GM12891 (cell line): ENCODE measurements at places on chromosomes 6 and 20.
A peak's percentile ranks its signal among the peaks of the same experiment; 100 is the strongest.

DNA sequence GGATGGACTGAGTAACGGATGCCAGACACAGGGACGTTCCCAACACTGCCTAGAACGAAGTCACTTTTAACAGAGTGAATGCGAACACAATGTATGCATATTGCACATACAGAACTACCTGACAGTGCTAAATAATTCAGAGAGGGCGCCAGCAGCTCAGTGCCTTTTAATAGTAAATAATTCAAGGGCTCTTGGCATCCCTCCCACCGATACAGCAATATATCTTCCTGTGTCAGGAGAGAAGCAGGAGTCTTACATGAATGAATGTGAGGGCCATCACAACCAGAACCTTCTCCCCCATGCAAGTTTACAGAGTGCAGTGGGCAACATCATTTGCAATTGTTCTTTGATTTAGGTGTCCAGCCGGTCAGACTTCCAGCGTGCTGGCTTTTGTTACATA lies 88.4 kb upstream of the KCNG1 start:
- DNase-seq = no peak

- DNase-seq = no peak
Measured at GRCh38 chr6:53032849-53033248, 32.4 kb upstream of the FBXO9 start.

DNA sequence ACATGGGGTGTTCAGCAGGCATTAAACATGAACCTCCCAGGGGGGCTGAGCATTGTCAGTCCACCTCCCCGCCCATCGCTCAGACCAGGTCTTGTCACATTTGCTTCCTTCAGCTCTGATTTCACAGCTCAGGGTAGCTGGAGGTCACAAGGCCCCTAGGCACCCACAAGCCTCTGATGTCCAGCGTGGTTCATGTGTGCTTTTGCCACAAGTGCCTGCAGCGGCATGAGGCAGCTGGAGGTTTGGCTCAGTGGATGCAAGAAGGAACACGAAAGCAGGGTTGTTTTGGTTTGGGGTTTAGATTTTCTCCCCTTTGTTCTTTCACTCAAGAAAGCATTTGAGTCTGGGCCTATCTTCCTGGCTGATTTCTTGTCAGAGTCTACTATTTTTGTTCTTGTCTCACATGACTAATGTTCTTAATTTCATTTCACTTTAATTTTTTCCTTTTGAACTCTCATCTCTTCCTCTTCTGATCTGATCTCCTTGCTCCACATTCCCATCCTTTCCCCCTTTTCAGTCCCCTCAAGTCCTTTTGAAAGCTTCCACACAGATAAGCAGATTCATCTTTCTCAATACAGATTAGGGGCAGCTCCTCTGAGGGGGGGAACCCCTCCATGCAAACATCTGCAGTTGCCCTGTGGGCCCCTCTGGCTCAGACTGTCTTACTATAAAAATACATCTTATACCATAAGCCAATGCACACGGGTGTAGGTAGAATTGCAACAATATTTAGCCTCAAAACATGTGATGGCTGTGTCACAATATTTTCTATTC lies 68.1 kb upstream of the CEP85L start:
- DNase-seq = peak; percentile 16

DNA sequence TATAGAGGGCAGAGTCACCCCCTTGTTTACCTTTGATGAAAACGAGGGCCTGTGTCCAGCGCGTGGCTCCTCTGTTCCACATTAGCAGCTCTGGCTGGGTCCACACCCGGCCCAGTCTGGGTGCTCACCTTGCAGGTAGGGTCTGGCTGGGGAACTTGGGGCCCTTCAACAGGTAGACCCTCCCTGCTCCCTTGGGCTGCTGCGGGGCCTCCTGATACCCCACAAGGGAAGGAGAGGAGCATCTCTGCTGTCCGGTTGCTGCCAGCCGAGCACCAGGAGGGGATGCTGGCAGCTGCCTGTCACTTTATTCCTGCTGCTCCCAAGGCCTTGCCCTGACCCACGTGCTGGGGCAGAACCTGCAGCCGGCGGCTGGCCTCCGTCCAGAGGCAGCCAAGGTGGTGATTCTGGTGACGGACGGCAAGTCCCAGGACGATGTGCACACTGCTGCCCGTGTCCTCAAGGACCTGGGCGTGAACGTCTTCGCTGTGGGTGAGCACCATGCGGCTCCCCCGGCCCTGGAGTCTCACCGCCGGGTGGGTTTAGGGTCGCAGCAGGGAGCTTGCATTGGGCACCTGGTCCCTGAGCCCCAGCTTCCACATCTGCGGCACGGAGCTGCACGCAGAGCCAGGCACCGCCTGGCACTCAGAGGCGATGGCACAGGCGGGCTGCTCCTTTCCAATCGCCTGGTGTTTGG lies 15.4 kb downstream of the COL20A1 start:
- no peak for DNase-seq

GRCh38 chr6:17771609-17772008 lies 64.9 kb upstream of the NUP153 start:
- DNase-seq = no peak
